Activated CD8-positive, alpha-beta T cell treated with anti-CD3 and anti-CD28 coated beads for 36 hours (primary cell): ENCODE measurements at places on chromosomes 5 and 9. TPM values are rescaled to one million over a fixed set of nuclear protein-coding genes. Genes with fewer than 3 reads are reported as not detected.
A peak's percentile ranks its signal among the peaks of the same experiment; 100 is the strongest.

DNA sequence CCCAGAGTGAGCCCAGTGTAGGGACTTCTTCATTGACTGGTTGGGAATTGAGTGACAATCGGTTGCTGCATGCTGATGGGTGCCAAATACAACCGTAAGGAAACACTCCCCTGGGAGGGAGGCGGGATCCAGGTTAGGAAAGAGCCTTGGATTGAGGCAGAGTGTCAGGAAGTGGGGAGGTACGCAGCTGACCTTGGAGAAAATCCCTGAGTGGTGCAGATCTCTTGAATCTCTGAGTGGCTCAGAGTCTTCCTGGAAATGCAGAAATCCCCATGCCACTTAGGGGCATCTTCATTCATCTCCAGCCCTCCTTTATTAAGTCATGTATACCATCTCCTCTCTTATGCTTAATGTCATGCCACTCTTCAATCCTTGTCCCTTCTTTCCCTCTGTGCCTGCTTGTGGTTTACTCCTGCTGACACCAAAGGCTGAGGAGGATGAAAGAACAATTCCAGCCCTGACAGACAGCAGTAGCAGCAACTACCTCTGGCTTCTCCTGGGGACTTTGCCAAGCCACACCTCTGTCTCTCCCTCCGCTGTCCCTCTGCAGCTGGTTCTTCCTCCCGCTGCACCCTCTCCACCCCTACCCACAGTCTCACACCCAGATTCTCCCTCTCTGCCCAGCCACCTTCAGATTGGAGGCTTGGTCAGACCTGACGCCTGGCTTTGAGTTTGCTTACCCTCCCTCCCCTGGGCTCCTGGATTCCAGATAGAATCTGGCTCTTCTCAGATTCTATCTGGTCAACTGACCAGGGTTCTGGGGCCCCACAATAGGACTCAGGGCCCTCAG lies 14.1 kb upstream of the LCP2 start:
- no peak for DNase-seq

DNA sequence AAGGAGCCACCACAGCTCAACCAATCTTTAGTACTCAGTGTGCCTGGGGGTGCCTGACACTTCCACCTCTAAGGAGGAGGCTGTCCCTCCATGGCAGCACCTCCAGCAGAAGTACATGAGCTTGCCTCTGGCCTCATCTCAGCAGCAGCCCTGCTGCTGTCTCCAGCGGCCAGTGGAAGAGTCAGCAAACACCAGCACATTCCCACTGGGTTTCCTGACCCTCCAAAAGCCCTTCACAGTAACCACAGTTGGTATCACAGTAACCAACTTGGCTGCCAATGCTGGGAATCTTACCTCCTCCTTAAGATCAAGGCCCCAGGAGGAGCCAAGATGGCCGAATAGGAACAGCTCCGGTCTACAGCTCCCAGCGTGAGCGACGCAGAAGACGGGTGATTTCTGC lies 29.4 kb downstream of the FSTL4 start:
- DNase-seq = no peak

The CFAP77 gene
- total RNA-seq = not detected

GRCh38 chr5:38725371-38725865 lies 120.4 kb upstream of the OSMR start:
- no peak for DNase-seq

DNA sequence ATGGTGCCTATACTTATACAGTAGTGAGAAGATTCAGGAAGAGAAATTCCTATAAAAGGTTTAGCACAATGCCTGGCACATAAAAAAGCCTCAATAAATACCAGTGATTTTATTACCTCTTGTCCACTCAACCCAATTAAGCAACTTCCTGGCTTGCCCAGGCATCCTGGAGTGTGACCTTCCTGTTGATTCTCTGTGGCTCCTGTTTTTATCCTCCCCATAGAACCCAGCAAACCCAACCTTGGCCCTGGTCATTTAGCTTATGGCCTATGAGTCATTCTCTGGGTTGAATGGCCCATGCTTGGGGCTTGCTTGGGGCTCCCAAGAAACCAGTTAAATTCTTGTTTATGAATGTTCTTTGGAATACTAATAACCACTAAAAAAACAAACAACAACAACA lies 21.4 kb upstream of the SPARC start:
- DNase-seq = no peak

- DNase-seq = no peak
Observed at GRCh38 chr9:75531588-75531987, 358.9 kb upstream of the PCSK5 start.

DNA sequence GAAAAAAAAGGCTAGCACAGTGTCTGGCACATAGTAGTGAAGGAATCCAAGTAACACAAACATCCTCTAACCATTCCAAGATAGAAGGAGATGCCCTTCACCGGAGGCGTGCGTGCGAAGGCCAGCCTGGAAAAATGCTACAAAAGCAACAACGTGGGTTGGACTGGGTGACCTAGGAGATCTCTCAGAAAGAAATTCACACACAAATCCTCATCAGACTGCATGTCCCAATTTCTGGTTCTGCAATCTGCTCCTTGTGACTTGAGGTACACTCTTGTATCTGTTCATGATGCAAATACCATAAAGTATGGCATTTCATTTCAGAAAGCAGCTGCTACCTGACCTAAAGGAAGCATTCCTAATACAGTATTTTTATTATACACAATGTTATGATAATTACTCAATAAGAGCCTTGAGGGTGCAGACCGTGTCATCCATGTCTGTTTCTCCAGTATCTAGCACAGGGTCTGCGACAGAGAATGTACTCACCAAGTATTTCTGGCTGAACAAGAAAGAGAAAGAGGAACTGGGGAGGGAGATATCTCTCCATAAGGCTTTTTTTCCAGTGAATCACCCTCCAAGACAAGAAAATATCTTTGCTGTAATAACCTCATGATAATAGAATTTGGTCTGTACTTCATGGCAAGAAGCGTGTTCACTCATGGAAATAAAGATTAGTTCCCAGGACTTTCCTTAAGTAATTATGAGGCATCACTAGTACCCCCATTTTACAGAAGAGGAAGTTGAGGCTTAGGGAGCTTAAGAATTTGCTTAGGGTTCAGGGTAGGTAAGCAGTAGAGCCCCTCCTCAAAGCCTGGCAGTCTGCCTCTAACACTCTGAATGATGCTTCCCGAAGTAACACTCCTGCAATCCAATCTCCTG lies 138.3 kb downstream of the CDK5RAP2 start:
- DNase-seq = no peak

The CHSY3 gene
- total RNA-seq = not detected

The SH3TC2 gene
- not detected for total RNA-seq

- no peak for DNase-seq
Observed at GRCh38 chr5:10630126-10630525, 66.3 kb downstream of the ANKRD33B start.

DNA sequence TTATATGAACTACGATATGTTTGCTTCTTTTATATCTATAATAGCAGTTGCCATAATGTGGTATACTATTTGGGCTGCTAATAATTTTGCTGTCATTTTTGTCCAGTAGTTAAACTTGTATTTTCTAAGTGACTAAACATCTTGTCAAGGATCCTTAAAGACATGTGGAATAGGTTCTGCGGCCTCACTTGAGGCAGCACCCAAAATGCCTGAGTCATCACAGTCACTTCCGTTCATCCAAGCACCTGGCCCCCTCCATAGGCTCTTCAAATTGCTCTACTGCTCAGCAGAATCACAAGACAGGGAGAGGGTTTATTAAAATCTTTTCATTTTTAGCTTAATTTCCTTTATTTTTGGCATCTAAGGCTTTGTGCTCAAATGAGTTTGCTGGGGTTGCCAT lies 259.1 kb downstream of the AOPEP start:
- DNase-seq = no peak

The ZDHHC12 gene
- total RNA-seq = 48.7 TPM

DNA sequence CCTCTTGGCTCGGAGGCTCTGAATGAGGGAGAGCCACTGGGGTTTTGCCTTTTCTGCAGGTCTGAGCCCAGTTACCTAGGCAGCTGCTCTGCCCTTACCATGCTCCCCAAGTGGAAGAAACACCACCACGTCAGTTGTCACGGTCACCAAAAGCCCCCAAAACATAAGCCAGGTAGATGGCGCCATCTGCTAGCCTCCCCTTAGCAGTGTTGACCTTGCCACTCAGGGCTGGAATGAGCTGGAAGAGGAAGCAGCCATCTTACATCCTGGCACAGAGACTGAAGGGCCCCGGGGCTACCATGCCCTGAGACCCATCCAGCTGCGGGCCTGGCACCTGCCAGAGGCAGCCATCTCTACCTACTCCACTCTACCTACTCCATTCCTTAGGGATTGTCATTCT lies 7.4 kb downstream of the ZER1 start:
- DNase-seq = peak; percentile 36

GRCh38 chr9:25224996-25225395 lies 453.2 kb downstream of the TUSC1 start:
- DNase-seq = no peak

The ADAMTS12 gene
- not detected for total RNA-seq

The SKIC3 gene
- total RNA-seq = 70.0 TPM

The GABBR2 gene
- not detected for total RNA-seq

- DNase-seq = peak; percentile 93
Observed at GRCh38 chr5:175517824-175518450, 39.6 kb downstream of the SFXN1 start.

GRCh38 chr5:30030101-30030500 lies 1163.4 kb upstream of the CDH6 start:
- no peak for DNase-seq

GRCh38 chr5:54861212-54861894 lies 124.0 kb downstream of the ESM1 start:
- DNase-seq = no peak

DNA sequence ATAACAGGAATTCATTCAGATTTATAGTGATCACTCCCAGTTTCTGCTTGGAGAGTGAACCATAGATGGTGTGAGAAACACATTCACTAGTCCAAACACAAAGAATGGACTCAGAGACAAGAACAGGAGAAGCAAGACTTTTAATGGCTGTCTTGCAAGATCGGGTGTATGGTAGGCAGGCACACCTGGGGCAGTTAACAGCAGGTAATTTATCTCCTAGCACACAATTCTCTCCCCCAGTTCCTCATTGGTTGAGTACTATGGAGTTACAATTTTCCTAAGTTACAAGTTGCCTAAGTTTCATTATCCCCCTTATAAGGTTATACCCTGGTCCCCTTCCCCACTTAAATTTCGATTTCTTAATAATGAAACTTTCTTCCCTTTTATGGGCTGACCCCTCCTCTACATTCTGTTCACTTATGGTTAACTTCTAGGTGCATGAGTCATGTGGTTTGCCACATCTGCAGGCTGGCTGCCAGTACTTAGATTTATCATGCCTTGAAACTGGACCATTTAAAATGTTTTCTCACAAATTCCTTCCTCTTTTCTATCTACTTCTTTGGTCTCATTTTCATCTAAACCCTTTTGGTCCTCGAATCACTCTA lies 623.3 kb downstream of the HINT1 start:
- DNase-seq = peak; percentile 7

- DNase-seq = no peak
Observed at GRCh38 chr9:129923589-129923988, 88.3 kb downstream of the USP20 start.

- no peak for DNase-seq
Observed at GRCh38 chr5:120874081-120874862, 410.2 kb downstream of the PRR16 start.

The TEX48 gene
- not detected for total RNA-seq

GRCh38 chr5:91443761-91444467 lies 60.8 kb upstream of the ARRDC3 start:
- no peak for DNase-seq

DNA sequence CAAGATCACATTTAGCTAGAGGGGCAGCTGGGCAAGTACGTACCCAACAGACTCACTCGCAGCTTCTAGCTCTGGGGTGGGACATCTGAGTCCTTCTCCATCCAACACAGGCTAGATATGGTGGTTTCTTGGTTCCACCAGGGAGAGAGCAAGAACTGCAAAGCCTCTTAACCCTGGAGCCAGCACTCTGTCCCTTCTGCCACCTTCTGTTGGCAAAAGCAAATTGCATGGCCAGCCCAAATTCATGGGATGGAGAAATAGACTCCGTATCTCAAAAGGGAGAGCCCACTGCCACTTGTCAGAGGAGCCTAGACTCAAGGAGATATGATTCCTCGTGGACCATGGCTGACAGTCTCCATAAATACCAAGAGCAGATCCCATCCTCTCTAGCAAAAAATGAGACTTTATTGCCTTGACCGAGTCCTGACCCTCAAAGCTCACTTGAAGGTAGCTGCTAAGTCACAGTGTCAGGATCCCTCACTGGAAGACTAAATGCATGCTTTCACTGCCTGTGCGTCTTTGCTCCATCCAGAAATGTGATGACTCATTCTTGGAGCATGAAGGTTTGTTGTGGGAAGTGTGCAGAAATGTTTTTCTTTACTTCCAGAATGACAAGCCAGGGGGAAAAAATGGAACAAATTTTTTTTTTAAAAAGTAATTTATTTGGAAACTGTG lies 28.8 kb upstream of the ROR2 start:
- DNase-seq = peak; percentile 3

The C5orf52 gene
- total RNA-seq = not detected

The EIF4EBP3 gene
- 20.3 TPM for total RNA-seq

The CCL27 gene
- not detected for total RNA-seq

GRCh38 chr5:75667586-75667985 lies 49.7 kb downstream of the POC5 start:
- no peak for DNase-seq

The RAPGEF1 gene
- 84.5 TPM for total RNA-seq

DNA sequence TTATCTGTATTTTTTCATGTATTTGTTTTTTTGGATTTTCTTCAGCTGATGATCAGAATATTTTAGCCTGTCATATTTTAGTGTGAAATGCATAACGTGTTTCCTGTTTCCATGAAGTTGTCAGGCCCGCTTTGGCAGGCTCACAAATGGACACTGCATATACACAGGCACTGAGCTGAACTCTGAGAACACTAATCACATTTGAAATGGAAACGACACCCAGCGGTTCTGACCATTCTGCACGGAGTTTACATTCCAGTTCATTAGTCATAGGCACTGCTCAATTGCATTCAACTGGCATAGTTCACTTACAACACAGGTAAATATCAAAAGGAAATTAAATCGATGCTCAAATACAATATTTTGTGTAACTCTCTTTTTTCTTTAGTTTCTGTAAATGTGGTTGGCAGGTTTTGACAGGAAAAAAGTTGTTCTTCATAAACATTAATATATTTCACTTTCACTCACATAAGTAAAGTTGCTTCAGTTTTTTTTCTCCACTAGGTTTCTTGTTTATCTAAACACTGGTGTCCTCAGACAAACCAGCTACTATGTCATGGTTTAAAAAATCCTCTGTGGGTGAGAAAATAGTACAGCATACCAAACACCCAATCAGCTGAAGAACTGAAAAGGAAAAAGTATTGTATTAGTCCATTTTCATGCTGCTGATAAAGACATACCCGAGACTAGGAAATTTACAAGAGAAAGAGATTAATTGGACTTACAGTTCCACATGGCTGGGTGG lies 559.0 kb upstream of the DAP start:
- DNase-seq = no peak

The CTNND2 gene
- total RNA-seq = not detected

GRCh38 chr5:50889790-50890189 lies 223.4 kb downstream of the PARP8 start:
- DNase-seq = no peak

- DNase-seq = no peak
Observed at GRCh38 chr9:5790923-5791322, 42.0 kb downstream of the ERMP1 start.

The SERF1A gene
- 5.0 TPM for total RNA-seq

- DNase-seq = no peak
Observed at GRCh38 chr5:123455640-123456039, 32.4 kb upstream of the CEP120 start.

The IL5 gene
- total RNA-seq = 1.7 TPM

GRCh38 chr9:1532171-1532570 lies 482.0 kb downstream of the DMRT2 start:
- no peak for DNase-seq

The PCDHGA8 gene
- not detected for total RNA-seq

The N4BP3 gene
- 33.2 TPM for total RNA-seq

- peak; percentile 44 for DNase-seq
Observed at GRCh38 chr5:132813599-132814502, 749 bp downstream of the SOWAHA start.

The PHF24 gene
- 0.11 TPM for total RNA-seq
